ENCODE measurements at places on chromosomes 12 and 14.

- DNase-seq = peak; percentile 80
These were observed 149.0 kb upstream of the PRMT8 start for GRCh38 chr12:3342051-3342450.

DNA sequence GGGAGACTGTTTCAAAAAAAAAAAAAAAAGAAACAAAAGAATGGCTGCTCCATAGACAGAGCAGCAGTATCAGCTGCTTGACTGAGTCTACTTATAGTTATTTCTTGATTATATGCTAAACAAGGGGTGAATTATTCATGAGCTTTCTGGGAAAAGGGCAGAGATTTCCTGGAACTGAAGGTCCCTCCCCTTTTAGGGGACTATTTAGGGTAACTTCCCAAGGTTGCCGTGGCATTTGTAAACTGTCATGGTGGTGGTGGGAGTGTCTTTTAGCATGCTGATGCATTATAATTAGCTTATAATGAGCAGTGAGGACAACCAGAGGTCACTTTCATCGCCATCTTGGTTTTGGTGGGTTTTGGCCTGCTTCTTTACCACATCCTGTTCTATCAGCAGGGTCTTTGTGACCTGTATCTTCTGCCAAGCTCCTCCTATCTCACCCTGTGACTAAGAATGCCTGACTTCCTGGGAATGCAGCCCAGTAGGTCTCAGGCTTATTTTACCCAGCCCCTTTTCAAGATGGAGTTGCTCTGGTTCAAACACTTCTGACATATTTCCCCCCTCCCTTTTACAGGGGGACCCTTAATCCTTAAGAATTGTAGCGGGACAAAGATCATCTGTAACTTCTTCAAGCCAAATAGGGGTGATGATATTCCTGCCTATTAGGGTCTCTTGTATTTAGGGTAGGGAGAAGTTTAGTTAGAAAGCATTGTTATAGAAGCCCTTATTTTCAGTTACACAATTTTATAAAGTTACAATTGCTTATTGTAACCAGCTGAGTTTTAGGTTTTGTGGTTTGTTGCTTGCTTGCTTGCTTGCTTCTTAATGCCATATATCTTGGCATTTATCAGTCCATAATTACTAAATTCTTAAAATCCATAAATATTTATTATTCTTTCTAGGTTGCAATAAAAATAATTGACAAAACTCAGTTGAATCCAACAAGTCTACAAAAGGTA is 42.5 kb downstream of the MARK3 start:
- DNase-seq = no peak

- DNase-seq = no peak
These were observed 58.1 kb upstream of the PCED1B start for GRCh38 chr12:47021298-47021697.

- DNase-seq = no peak
These were observed 869 bp downstream of the APOLD1 start for GRCh38 chr12:12786351-12786705.

DNA sequence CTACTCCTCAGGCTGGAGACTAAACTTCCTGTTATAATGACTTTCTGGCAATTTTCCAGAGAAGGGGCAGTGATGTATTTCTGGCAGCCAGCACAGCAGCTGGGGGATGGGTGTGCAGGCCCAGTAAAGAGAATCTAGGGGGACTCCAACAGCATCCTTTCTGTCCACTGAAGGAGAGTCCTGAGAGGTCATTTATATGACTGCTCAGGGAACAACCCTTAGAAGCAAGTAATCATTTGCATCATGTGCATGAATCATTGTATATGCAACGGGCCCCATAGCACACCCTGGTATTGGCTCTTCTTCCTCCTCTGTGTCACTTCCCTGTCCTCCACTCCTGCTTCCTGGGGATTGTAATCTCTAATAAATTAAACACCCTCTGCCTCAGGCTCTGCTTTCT is 493.8 kb downstream of the RPS29 start:
- no peak for DNase-seq

DNA sequence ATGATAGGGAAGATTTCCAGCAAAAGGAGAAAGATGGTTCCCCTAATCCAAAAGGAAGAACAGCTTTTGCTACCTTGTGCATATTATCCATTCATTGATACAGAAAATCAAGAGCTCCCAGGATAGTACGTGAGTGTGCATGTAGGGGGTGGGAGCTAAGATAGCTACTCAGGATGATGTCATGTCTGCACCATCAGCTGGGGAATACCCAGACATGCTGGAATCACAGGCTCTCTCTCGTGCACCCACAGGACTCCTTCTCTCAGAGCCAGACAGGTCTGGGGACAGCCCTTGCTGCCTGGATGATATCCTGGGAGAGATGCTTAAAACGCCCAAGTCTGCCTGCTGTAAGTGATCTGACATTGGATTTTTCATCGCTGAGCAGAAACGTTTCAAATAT is 38.9 kb downstream of the FOXN3 start:
- DNase-seq = peak; percentile 34

DNA sequence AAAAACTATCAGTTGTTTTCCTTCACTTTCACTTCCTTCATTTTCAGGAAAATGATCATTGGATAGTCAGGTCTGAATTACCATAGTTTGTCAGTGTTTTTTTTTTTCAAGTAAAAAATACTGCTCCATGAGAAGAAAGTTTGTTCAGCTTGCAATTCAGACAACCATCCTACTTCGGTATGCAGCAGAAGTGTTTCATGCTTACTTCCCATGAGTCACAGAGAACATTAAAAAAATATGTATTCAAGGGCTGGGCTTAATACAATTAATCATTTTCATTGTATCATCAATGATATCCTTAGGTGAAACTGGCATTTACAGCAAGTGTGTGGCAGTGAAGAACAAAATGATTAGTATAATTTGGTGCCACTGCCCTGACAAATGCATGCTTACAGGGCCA is 21.6 kb downstream of the PYM1 start:
- no peak for DNase-seq

GRCh38 chr12:29164477-29165393 is 15.7 kb downstream of the FAR2 start:
- DNase-seq = no peak

GRCh38 chr14:76904740-76905569 is 78.7 kb downstream of the LRRC74A start:
- DNase-seq = no peak

DNA sequence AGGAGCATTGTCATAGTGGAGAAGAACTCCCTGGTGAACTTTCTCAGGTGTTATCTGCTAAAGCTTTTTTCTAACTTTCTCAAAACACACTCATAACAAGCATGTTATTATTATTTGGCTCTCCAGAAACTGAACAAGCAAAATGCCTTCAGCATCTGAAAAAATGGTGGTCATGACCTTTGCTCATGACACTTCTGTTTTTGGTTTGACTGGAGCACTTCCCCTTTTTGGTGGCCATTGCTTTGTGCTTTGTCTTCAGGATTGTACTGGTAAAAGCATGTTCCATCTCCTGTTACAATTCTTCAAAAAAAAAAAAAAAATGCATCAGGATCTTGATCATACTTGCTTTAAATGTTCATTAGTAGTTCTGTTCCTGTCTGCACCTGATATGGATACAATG is 1241.6 kb upstream of the USP15 start:
- DNase-seq = no peak

DNA sequence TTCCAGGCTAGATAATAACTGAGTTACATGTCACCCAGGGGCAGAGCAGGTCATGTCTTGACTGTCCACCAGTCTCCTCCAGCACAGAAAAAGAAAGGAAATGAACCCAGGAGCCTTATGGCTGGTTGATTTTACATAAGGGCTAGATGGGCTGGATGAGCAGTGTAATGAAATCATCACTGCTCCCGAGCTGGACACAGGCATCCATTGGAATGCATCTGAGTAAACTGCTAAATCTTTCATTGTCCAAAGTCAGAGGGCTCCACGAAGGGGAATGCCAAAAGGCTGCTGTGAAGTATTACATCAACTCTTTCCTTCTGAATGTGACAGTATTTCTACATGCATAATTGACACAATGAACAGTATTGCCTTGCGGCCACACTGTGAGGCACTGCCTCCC is 30.1 kb upstream of the TSPAN11 start:
- no peak for DNase-seq

- DNase-seq = no peak
These were observed 580.9 kb downstream of the DIO2 start for GRCh38 chr14:79630288-79630960.
